Myocyte (in vitro differentiated cells): ENCODE measurements at places on chromosomes 5 and 9. TPM values are rescaled to one million over a fixed set of nuclear protein-coding genes. Genes with fewer than 3 reads are reported as not detected.

Gene CORO2A
- 0.16 and 0.78 TPM in 2 replicates for total RNA-seq

Gene ENHO
- 0.21 and 0.35 TPM in 2 replicates for total RNA-seq

Gene CDO1
- total RNA-seq: 2.4 and 8.0 TPM in 2 replicates

DNA sequence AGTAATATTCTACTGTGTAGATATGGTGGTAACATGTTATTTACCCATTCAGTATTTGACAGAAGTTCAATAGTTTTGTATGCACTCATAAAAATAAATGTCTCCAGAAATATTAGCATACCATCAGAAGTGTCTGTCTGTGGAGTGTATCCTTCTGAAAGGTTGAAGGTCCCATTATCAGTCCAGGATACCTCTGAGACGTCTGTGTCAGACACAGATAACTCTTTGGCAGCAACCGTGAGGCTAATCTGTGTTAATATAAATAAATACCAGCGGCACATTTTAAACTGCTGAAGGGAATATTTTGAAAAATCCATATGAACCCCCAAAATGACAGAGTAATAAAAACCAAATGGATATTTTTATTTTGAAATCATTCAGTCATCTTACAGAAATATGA lies 11.9 kb upstream of the ZNF622 start:
- DNase-seq: no peak

DNA sequence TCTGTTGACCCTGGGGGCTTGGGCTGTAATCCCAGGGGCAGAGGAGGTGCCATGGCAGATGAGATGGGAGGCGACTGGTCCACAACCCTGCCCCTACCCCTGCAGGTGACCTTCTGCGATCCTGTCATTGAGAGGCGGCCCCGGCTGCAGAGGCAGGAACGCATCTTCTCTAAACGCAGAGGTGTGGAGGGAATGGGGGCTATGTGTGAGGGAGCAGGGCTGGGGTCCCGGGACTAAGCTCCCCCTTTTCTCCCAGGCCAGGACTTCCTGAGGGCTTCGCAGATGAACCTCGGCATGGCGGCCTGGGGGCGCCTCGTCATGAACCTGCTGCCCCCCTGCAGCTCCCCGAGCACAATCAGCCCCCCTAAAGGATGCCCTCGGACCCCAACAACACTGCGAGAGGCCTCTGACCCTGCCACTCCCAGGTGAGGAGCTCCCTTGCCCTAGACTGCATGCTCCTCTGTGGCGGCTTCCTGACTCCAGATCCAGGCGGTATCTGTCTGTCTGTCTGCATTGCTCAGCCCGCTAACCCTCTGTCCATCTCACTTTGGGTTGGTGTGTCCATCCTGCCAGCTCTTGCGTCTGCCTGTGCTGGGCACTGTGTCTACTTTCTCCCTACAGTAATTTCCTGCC lies 9.9 kb downstream of the ZDHHC12 start:
- DNase-seq: no peak

DNA sequence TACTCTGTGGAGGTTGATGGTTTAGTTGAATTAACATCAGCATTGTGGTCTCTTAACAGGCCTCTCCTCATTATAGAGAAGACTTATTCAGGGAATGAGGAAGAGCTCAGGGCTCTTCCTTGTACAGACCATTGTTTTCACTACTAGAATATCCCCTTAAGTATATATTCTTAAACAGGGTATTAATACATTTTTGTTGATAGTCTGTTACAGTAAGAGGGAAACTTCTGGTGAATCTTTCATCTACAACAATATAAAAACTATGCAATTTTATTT lies 330.7 kb downstream of the ADGRV1 start:
- no peak for DNase-seq

DNA sequence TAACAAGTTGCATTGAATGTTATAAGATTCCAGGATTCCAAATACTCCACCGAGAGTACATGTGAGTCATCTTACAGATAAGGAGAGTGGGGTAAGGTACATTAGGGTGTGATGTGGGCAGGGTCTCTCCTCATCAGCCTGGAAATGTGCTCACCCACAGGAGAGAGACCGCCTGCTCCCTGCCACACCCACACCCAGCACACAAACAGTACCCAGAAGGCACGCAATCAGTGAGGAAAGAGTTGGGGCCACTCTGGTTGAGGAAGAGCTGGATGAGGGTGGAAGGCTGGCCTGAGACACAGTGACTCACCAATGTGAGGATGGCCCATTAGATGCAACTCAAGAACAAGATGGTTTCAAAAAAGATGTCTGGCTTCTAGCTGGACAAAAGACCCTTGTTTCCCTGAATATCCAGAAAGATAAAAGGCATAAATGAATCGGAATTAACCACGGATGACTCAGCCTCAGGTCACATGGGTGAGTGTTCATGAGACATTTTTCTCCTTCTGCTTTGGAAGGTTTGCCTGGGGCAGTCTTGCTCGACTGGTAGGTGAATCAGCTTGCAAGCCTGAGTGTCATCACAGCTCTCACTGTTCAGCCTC lies 51.1 kb upstream of the LHFPL2 start:
- DNase-seq: no peak

- no peak for DNase-seq
These were observed 6.6 kb upstream of the ADGRD2 start for GRCh38 chr9:124443625-124444024.

- DNase-seq: no peak
These were observed 9.6 kb downstream of the ZNF608 start for GRCh38 chr5:124736805-124737188.

Gene IL13
- not detected in 2 replicates for total RNA-seq

DNA sequence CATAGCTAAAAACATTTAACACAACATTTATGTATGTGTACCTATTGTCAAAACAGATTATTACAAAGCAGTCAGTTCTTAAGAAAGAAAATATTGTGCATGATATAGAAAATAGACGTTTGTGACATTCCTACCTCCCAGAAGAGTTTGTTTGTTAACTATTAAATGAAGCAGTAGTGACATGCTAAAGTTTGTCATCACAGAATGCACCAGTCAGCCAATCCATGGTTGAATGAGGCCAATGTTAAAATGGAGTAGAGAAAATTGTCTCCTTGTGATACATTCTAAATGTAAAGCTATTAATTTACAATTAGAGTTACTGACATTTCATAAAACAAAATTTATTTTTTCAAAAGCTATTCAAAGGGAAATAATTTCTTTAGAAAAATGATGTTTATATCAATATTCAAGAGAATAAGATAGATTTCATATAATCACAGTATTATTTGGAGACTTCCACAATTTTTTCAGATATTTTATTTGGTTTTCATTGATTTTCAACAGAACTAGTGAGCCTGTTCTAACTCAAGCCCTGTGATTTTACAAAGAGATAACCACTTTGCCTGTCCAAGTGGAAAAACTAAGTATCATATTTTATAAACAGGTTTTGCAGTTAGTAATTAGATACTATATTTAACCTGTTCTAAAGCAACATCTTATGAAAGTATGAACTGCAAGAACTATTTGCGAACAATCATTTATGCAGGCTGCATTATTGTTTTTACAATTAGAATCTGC lies 176.8 kb downstream of the ISL1 start:
- DNase-seq: no peak

- DNase-seq: peak; percentile 40
These were observed 26.1 kb downstream of the AP3B1 start for GRCh38 chr5:78268356-78268755.

GRCh38 chr5:104914536-104915070 lies 1352.0 kb upstream of the NUDT12 start:
- DNase-seq: no peak

Gene MTAP
- total RNA-seq: 31.0 and 40.8 TPM in 2 replicates

DNA sequence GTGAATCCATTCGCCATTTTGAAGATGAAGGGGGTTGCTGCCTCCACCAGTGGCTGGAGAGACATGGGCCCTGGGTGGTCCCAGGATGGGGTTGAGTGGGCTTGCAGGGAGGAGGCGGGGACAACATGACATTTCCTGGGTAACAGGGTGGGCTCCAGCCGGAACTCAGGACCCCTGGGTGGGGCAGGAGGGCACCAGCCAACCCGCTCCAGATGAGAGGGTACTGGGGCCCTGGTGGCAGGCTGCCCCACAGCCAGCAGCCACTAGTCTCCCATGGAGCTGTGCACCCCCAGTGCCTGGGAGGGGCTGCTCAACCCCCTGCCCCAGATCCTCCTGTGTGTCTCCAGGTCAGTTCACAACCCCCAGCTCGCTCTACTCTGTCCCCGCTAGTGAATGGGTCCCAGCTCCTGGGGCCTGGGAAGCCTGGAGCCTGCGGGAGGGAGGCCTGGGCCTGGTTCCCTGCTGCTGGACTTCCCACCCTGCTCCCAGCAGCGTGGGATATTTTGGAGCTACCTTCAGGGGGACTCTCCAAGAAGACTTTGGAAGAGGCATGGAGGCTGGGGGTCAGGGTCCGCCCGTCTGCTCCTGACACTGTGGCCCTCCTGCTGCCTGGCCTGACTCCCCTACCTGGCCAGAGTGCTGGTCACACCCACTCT lies 55.9 kb downstream of the AHRR start:
- no peak for DNase-seq

DNA sequence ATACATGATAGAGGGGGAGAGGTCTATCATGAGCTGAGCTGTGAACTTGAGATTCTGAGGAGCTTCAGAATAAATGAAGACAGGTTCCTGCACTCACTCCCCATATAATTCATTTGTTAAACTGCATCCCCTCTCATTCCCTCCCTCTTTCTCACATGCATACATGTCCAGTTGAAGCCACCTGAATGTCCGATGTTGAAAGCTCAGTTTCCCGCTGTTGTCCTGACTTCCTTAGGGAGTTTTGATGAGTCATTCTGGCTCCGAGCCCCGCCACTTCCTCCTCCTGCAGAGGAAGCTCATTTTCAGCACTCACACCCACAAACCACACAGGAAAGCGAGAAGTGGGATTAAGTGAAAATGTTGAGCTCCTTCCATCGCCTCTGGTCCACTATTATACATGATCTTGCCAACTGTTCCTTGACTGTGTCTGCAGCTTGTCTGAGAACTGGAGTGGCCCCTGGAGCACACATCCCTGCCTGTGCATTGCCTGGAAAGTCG lies 121.2 kb downstream of the CEMIP2 start:
- peak; percentile 72 for DNase-seq

- DNase-seq: peak; percentile 19
These were observed 393.1 kb downstream of the TMEM232 start for GRCh38 chr5:110333384-110333783.

Gene CHSY3
- total RNA-seq: 8.3 and 12.8 TPM in 2 replicates
